Kidney (tissue), 22 donors: ENCODE measurements at places on chromosomes 1 and 21. TPM values are rescaled to one million over a fixed set of nuclear protein-coding genes. Genes with fewer than 3 reads are reported as not detected.
A peak's percentile ranks its signal among the peaks of the same experiment; 100 is the strongest.

- DNase-seq = no peak
Observed at GRCh38 chr1:147238053-147238902, 4.2 kb upstream of the CHD1L start.

DNA sequence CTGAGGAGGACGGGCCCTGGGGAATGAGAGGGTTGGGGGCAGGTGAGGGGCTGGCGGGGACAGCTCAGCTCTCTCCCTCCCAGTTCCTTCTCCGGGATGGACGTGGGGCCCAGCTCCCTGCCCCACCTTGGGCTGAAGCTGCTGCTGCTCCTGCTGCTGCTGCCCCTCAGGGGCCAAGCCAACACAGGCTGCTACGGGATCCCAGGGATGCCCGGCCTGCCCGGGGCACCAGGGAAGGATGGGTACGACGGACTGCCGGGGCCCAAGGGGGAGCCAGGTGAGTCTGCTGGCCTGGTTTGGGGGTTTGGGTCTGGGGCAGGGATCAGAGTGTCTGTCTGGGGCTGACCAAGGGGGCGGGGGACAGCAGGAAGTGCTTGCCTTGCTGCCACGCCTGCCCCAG is 495 bp downstream of the C1QC start:
- no peak for DNase-seq

- DNase-seq = peak; percentile 61
Observed at GRCh38 chr1:15757575-15758342, 836 bp upstream of the FBLIM1 start.

DNA sequence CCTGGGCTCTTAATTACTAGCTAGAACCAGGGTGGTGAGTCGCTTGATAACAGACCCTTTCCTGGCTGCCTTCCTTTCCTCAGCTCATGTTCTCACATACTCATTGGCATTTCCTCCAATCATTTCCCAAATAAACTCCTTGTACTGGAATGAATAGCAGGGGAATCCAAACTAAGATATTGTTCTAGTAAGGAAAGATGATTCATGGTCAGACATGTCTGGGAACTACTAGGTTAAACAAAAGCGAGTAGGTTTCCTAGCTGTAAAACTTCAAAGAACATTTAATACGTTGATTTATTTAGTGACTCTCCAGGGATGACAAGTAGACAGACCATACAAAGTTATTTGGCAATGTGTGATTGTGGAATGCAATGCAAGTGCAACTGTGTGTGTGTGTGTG is 121.2 kb upstream of the KCNJ6 start:
- no peak for DNase-seq

DNA sequence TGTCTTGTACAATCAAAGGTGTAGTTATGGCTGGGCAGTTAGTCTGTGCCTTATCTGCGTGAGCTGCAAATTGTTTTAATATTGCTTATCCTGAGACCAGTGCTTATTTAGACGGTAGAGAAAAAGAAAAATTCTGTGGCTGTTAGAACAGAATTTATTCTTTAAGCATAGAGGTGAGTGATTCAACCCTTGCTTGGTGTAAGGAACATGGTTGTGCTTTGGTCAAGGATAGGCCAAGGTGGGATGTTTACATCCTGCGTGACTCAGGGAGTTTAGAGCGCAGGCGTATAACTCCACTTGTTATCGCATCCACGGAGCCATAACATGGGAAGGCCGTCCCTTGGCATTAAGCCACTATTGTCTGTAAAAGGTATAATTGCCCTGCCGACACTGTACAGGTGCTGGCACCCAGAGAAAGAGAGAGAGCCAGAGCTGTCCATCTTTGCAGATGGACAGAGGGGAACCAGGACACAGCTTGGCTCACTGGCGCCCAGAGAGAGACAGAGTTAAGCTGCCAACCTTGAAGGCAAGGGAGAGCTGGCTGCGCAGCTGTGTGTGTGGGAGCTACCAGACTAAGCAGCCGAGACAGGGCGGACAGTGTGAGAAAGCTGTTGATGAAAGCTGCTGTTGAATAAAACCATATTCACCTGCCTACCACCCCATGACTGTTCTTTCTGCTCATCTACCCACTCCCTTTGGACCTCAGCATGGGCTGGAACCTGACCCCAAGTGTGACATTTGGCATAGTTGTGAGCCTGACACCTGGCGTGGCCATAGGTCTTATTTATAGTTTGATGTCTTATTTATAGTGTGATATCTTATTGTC is 200.4 kb downstream of the DYRK1A start:
- DNase-seq = peak; percentile 59

RNF186 gene
- 111 TPM for polyA plus RNA-seq

ERG gene
- 6.6 TPM for polyA plus RNA-seq

CLCA4 gene
- not detected for polyA plus RNA-seq
